ENCODE measurements at places on chromosomes 6 and 20.

- DNase-seq, result no peak
These were observed 6.3 kb upstream of the CSNK2A1 start for GRCh38 chr20:549722-550496.

- no peak for DNase-seq
These were observed 21.5 kb downstream of the NOL4L start for GRCh38 chr20:32563311-32564272.

GRCh38 chr6:116201538-116201937, 52.3 kb downstream of the TSPYL4 start:
- DNase-seq, result no peak

DNA sequence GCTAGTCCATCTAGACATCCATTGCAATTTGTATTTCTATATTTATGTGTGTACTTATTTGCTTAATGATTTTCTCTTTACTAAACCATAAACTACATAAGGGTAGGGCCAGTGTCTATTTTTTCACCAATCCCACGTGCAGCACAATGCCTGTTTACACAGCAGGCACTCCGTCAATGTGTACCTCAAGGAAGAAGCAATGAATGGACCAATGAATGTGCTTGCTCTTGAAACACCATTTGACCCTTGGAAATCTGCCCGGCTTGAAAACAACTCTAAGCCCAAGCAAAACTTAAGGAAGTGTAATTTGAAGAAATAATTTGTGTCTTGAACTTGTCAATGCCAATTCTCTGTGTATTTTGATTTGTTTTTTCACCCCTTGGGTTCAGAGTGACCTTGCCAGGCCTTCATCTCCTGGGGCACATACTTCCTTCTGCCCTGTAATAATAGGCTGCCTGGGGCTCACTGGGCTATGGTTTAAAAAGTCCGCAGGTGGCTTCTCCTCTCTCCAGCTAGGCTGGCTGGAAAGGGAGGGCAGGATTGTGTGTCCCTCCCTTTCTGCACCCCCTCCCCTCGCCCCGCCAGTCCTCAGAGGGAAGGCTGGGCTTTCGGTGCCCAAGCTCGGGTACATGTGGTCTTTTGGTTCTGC, 140.8 kb upstream of the ARMC2 start:
- DNase-seq, result no peak

- no peak for DNase-seq
These were observed 17.8 kb upstream of the MYT1 start for GRCh38 chr20:64146301-64146935.

GRCh38 chr6:88761237-88762031, 202.0 kb downstream of the RNGTT start:
- no peak for DNase-seq

- no peak for DNase-seq
These were observed 48.0 kb upstream of the BCLAF1 start for GRCh38 chr6:136337606-136338005.

GRCh38 chr6:12261502-12261901, 28.7 kb upstream of the EDN1 start:
- no peak for DNase-seq

GRCh38 chr6:132333639-132334520, 67.4 kb downstream of the MOXD1 start:
- no peak for DNase-seq

- no peak for DNase-seq
These were observed 115.8 kb downstream of the SULF2 start for GRCh38 chr20:47669489-47669888.

DNA sequence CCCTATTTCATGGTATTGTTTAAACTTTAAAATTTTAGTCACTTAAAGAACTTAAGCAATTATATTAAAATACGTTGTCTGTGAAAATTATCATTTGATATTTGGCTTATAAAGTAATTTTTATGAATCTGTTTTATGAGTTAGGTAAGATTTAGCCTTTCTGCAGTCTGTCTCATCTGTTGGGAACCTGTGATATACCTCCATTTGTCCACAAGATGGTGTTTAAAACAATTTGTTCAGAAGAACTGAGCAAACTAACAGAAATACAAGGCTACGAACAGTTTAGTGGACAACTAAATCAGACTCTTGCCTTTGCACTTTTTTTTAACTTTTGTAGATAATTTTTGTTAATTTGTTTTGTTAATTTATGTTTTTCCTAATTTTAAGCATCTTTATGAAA, 92.4 kb downstream of the COL9A1 start:
- no peak for DNase-seq

DNA sequence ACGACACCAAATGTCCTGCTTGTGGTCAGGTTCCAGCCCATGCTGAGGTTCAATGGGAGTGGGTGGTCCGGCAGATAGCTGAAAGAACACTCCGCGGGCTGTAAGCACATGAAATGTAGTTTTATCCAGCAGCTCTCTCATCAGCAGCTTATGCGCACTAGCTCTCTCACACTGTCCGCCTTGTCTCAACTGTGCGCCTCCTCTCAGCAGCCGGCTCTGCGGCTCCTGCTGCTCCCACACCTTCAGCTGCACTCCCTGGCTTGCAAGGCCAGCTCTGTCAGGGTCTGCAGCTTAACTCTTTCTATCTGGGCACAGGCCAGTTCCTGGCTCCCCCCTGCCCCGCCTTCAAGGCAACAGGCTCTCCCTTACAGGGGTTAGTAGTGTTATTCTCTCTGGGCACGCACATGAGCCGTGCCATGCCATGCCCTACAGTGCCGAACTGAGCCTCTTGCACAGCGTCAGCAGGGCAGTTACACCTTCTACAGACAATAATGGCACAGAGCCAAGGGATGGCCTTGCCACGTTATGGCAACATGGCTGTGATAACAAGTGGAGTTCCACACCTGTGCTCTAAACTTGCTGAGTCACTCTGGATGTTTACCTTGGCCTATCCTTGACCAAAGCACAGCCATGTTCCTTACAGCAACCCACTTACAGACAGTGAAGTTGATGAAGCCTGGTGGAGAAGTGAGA, 84.0 kb upstream of the LRFN2 start:
- no peak for DNase-seq

- DNase-seq, result no peak
These were observed 48.6 kb upstream of the GRIK2 start for GRCh38 chr6:101344885-101345284.

GRCh38 chr20:25025986-25026605, 31.8 kb downstream of the ACSS1 start:
- DNase-seq, result no peak

DNA sequence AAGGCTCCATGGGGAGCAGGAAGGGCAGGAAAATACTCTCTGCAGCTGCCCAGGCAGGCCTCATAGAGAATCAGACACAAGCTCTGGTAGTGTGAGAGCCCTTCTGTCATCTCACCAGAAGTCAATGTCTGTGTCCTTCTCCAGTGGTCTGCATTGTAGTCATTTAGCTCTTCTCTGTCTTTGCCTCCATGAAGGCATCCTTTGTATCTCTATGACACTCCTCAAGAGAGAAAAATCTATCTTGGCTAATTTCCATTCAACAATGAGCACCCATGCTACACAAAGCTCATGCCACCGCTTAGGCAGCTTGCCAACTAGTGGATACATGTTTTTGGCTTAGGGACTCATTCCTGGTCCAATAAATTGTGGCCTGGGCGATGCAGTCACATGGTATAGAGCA, 92.1 kb downstream of the RNF217 start:
- DNase-seq, result no peak

DNA sequence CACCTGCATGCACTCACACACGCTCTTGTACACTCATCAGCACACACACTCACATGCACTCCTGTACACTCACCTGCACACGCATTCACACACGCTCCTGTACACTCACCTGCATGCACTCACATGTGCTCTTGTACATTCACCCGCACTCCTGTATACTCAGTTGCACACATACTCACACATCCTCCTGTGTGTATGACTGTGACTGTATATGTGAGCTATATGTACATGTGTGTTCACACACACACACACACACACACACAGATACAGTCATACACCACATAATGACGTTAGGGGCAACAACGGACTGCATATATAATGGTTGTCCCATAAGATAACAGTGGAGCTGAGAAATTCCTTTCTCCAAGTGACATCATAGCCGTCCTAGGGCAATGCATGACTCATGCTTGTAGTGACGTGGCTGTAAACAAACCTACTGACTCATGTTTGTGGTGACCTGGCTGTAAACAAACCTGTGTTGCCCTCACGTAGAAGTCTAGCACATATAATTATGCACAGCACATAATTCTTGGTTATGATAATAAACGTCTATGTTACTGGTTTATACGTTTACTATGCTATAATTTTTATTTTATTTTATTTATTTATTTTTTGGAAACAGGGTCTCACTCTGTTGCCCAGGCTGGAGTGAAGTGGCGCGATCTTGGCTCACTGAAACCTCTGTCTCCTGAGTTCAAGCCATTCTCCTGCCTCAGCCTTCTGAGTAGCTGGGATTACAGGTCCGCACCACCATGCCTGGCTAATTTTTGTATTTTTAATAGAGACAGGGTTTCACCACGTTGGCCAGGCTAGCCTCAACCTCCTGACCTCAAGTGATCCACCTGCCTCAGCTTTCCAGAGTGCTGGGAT, 22.8 kb upstream of the TAF4 start:
- DNase-seq, result no peak

GRCh38 chr20:19253916-19254820, 41.7 kb downstream of the SLC24A3 start:
- DNase-seq, result no peak

GRCh38 chr6:36150283-36150682, 20.0 kb downstream of the MAPK13 start:
- no peak for DNase-seq

- peak; percentile 13 for DNase-seq
These were observed at the start of gene PROCR for GRCh38 chr20:35171753-35172433. PROCR (plus strand) TSS chr20:35172072; CDS start chr20:35172155, 83 bp downstream.

- DNase-seq, result no peak
These were observed 370.0 kb upstream of the SULF2 start for GRCh38 chr20:48155268-48155667.

DNA sequence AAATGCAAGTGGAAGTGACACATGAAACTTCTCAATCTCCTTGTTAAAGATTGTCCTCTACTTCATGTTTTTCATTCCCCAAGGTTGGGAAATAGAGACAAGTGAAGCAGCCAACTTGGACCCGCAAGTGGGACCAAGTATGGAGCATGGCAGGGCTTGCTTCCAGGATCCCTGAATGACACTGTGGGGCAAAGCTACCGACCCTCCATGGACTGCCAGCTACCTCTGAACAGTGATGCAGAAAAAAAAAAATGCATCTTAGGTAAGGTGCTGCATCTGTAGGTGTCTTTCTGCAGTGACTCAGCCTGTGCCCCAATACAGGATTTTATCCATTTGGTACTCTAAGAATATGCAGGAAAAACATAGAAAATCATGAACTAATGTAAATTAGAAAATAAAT, 119.1 kb upstream of the ENPP5 start:
- no peak for DNase-seq

DNA sequence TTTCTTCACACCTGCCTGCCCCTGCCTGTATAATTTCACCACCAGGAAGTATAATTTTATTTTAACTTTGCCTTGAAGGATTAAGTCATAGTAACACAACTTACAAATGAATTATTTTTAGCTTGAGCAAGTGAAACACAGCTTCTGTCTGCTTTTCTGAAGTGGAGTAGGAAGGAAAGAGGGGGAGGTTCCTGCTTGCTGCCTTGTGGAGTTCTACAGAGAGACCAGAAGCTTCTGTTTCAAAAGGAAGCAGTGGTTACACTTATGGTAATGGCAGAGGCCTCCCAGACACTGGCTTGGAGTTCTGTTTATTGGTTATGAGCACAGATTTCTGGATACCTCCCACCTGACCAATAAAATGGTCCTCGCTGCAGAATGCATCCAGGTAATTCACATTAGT, 159.6 kb downstream of the TMEM200A start:
- no peak for DNase-seq

GRCh38 chr20:1317545-1318255, 11.2 kb downstream of the SDCBP2 start:
- no peak for DNase-seq

GRCh38 chr6:90219209-90219985, 77.2 kb downstream of the BACH2 start:
- DNase-seq, result peak; percentile 28

DNA sequence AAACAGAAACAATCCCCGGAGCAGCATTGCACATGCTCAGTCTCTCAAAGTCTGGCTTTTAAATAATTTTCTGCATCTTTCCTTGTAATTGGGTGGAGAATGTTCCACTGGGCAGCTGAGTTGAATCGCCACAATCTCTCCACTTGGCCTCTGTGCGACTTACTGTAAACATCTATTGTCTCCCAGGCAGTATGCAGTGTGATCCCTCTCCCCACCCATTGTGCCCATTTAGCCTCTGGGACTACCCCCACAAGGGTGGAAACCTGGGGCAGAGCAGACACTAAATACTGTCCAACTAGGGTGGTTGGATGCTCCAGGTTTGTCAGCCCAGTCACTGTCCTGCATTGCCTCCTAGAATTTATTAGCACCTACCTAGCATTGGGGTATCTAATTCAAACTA, 96.2 kb downstream of the JARID2 start:
- no peak for DNase-seq

- no peak for DNase-seq
These were observed 37.5 kb upstream of the NOX3 start for GRCh38 chr6:155493026-155493693.

- no peak for DNase-seq
These were observed 9.8 kb downstream of the PGM3 start for GRCh38 chr6:83183082-83183828.

DNA sequence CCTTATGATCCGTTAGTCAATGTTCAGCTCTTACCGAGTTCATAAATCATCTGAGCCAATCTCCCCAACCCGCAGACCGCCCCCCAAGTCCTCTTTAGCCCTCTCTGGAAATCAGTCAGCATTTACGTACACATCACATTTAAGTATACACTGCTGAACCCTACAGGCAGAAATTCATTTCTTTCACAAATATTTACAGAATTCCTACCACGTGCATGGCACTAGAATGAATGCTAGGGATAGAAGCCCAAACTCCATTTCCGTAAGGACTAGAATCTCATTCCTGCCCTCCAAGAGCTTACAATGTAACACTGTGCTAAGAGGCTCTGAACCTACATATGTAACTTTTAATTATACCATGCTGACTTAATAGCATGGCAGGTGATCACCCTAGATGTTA, 1.8 kb downstream of the OSER1 start:
- DNase-seq, result no peak

DNA sequence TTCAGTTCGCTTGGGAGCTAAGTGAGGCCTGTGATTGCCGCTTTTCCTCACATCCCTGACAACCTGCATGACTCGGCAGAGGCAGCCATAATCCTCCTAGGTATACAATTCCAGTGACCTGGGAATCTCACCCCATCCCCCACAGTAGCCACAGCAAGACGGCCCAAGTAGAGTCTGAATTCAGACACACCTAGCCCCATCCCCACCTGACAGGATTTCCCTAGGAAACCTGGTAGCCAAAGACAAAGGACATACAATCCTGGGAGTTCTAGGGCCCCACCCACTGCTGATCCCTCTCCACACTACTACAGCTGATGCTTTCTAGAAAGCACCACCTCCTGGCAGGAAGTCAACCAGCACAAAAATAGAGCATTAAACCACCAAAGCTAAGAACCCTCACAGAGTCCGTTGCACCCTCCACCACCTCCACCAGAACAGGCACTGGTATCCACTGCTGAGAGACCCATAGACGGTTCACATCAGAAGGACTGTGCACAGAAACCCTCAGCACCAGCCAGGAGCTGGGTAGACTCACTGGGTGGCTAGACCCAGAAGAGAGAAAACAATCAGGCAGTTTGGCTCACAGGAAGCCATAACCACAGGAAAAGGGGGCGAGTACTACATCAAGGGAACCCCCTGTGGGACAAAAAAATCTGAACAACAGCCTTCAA, 17.9 kb upstream of the RUNX2 start:
- DNase-seq, result peak; percentile 7

All from activated CD4-positive, alpha-beta T cell treated with anti-CD3 and anti-CD28 coated beads for 48 hours (primary cell).